ENCODE measurements at places on chromosomes 2 and 18.

GRCh38 chr2:124426122-124426521 lies 401.0 kb downstream of the CNTNAP5 start:
- no peak for DNase-seq

DNA sequence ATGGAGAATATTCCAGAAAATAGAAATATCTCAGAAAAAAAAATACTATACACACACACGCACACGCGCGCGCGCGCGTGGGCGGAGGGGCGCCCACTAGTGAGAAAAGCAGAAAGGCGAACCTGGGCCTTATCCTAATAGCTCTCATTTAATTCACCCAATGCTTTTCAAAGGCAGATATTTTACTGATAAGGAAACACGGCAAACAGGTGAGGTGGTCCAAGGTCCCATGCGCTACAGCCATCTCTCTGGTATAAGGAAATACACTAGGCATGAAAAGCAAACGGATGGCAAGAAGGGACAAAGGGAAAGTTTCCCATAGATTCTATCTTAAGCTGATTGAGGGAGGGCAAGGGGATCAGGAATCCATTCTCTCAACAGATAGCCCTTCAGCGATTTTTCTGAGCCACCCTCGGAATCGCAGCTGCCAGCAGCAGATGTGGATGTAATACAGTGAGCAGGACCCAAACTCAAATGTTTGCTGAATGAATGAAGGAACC lies 136.7 kb downstream of the TMEM247 start:
- DNase-seq: peak; percentile 3

GRCh38 chr18:6505498-6505875 lies 90.8 kb upstream of the L3MBTL4 start:
- no peak for DNase-seq

DNA sequence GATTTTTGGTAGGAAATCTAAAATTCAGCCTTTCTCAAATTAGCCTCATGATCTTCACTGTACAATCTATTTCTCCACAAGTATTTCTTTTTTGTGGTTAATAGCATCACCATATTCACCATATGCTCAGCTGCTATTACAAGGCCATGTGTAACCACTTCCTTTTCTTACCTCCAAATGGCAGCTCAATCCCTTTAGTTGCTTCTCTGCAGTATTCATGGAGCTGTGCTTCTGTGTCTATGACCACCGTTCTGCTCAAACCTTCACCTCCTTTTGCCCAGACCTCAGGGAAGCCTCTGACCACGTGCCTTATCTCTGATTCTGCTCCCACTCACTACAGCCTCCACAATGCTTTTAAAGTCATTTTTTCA lies 126.7 kb upstream of the TMEM200C start:
- DNase-seq: no peak

- DNase-seq: no peak
Measured at GRCh38 chr2:96315400-96316071, 9.6 kb upstream of the ITPRIPL1 start.

GRCh38 chr2:183881978-183882377 lies 716.4 kb upstream of the ZNF804A start:
- DNase-seq: no peak

GRCh38 chr2:71951718-71952404 lies 195.8 kb downstream of the CYP26B1 start:
- no peak for DNase-seq

DNA sequence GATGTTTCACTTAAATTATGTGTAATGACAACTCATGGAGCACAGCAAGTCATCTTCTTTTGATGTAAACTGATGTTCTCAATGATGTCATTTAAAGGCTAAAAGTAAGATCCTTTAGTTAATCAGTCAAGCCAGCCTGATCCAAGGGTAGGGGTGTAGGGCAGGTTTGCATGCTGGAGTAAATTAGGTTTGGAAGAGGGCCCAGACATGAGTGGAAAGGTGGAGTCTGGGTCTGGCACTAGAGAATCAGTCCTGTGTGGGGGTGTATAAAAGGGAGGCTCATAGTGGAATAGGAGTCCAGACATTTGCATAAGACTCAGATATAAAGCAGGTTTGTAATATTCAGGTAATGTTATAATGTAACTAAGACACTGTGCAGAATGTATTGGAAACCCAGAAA lies 88.8 kb upstream of the NYAP2 start:
- no peak for DNase-seq

DNA sequence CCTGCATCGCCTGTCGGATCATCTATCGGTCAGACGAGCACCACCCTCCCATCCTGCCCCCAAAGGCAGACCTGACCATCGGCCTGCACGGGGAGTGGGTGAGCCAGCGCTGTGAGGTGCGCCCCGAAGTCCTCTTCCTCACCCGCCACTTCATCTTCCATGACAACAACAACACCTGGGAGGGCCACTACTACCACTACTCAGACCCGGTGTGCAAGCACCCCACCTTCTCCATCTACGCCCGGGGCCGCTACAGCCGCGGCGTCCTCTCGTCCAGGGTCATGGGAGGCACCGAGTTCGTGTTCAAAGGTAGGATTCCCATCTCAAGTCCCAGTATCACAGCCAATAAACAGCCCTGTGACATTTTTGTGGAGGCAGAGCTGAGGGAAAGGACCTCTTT lies 31.0 kb downstream of the APCDD1 start:
- no peak for DNase-seq

- no peak for DNase-seq
Measured at GRCh38 chr18:49685231-49685942, 123.5 kb downstream of the LIPG start.

- DNase-seq: no peak
Measured at GRCh38 chr2:218400930-218401881, 1.5 kb downstream of the CTDSP1 start.

GRCh38 chr2:148640767-148641166 lies 3.8 kb upstream of the EPC2 start:
- DNase-seq: no peak

GRCh38 chr2:158973116-158973956 lies 4.9 kb downstream of the TANC1 start:
- DNase-seq: no peak

- DNase-seq: no peak
Measured at GRCh38 chr2:29991086-29991485, 69.7 kb upstream of the ALK start.

DNA sequence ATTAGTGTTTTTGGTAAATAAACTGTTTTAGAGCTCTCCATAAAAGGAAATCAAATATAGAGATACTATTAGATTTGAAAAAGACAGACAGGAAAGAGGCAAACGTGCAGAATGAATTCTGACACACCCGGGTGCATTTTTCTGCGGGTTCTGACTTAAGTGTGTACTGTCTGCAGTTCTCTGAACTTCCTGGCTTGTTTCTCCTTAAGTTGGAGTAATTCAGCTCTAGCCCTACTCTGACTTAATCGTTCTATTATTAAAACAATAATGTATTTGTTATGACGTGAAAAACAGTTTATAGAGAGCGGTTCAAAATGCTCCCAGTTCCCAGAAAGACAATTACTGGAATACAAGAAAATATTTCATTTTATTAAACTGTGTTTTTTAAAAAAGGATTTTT lies 305.9 kb downstream of the ARHGAP15 start:
- no peak for DNase-seq

GRCh38 chr2:101787097-101787496 lies 89.6 kb downstream of the MAP4K4 start:
- no peak for DNase-seq
